ENCODE measurements at places on chromosomes 2 and 18.
A peak's percentile ranks its signal among the peaks of the same experiment; 100 is the strongest.

DNA sequence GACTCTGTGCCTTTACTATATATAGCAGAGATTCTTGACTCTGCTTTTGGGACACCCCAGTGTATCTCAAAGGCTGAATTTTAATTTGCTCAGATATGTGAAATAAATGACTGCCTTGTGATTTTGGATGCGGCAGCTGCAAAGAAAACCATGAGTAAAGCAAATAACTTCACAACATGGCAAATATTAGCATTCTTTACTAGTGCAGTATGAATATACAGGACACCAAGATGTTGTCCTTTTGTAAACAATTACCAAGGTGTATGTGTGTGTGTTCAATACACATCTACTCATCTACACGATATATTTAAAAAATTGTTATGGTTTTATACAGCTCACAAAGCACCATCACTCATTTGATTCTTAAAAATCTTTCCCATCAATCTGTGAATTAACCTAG lies 70.6 kb upstream of the TCF4 start:
- DNase-seq, result no peak

DNA sequence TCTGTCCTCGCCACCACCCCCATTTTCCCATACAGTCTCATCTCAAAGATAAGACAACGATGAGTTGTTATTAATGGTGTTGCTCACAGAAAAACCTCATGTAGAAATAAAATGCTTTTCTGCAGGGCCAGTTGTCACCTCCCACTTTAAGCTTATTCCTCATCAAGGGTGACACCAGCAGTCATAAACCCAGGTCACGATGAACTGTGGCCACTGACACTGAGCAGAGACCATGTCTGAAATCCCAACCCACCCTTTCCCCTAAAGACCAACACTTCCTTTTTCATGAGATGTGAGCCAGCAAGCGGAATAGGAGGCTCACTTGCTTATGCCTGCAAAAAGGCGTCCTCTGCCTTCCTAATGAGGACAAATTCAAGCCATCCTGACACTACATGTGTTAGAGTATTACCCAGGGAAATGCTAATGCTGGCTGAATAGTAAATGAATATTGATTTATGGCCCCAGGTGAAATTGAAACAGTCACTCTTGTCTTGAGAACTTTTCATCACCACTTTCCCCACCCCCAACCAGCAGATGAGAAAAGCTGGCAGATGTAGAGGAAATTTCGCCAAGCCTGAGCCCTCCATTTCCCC lies 228.4 kb downstream of the MGAT5 start:
- DNase-seq, result no peak

DNA sequence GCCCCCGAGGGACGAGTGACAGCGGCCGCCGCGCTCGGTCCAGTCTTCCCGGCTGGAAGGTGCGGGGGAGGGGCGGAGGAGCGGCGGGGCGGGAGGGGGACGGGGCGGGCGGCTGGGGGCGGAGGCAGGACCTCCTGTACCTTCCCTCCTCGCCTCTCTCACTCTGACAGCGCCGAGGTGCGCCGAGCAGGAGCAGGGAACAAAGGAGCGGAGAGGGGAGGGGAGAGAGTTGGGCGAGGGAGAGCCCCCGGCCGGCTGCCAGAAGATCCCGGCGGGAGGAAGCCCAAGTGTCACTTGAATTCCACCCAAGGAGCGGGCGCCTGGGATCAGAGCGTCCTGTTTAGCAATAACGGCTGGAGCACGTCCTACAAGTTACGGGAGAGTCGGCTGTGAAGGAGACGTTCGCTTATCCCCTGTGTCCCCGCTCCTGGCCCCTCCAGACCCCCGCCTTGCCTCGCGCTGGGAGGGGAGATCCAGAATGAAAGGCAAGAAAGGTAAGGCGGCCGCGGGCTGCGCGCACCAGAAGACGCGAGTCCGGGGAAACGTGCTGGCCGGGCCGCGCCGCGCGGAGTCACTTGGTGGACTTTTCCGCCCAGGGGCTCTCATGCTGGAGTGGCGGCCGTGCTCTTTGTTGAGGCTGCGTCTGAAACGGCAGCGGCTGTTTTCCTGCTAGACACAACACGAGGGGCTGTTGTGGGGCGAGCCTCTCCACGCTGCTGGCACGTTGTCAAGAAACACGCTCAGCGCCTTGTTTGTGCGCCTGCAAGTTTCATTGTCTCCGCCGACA lies at the start of gene TGIF1:
Gene TGIF1, plus strand, starts transcription at position 161 of the 787 bp plus-strand sequence. Its CDS starts 318 bp downstream, at position 479.
- DNase-seq, result peak; percentile 87

GRCh38 chr18:48914581-48915251 lies 36.0 kb downstream of the SMAD7 start:
- no peak for DNase-seq

GRCh38 chr2:27461118-27461517 lies 18.9 kb downstream of the KRTCAP3 start:
- no peak for DNase-seq

- DNase-seq, result no peak
Measured at GRCh38 chr2:10733566-10733925, 12.1 kb downstream of the ATP6V1C2 start.

GRCh38 chr2:137411585-137411984 lies 552.7 kb upstream of the HNMT start:
- DNase-seq, result no peak

- no peak for DNase-seq
Measured at GRCh38 chr2:239516954-239517305, 116.1 kb upstream of the HDAC4 start.

DNA sequence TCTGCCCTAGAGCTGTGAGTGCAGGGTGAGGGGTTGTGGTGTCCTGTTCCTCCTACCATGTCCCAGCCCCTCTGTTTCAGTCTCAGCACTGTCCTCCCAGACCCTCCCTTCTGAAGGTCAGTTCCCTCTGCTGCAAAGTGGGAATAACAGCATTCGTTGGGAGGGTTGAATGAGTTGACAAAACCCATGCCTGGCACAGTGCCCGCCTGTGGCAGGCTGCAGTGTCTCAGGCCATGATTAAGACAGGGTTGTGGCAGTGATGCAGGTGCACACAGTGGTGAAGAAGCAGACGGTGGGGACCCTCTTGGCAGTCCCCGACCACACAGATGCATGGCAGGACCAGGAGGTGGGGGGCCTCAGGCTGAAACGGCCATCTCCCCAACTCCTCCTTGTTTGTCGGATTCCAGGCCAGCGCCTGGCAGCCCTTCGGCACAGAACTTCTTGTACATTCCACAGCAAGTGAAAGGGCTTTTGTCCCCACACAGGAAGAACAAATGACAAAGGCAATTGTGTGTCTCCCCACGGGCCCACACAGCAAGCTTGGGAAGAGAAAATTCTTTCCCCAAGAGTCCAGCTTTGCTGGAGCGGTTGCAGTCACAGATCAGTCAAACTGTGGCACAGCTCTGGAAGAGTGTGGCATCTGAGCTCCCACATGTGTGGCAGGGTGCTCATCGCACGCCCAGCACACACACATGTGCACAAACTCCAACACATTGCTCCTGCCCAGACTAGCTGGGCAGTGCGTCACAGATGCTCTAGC lies 92.0 kb upstream of the MSH2 start:
- DNase-seq, result peak; percentile 42

- no peak for DNase-seq
Measured at GRCh38 chr2:70360661-70361270, 58.9 kb upstream of the FAM136A start.

- DNase-seq, result no peak
Measured at GRCh38 chr2:149399934-149400615, 69.7 kb downstream of the LYPD6 start.

DNA sequence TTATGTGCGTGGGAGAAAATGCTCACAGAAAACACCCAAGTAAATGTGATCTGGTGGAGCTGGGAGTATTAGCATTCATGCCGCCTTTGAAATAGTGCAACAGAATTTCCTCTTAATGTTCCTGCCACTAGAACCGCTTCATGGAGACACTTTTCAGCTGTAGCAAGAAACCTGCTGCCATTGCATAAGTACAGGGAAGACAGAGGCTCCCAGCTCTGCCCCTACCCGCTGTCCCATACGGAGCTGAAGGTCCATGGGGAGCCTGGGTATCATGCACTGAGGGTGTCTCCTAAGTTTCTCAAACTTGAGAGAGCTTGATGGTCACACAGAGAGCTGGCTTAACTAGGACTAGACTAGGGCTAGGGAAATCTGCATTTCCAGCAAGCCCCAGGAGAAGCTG lies 49.6 kb downstream of the CRIM1 start:
- no peak for DNase-seq

DNA sequence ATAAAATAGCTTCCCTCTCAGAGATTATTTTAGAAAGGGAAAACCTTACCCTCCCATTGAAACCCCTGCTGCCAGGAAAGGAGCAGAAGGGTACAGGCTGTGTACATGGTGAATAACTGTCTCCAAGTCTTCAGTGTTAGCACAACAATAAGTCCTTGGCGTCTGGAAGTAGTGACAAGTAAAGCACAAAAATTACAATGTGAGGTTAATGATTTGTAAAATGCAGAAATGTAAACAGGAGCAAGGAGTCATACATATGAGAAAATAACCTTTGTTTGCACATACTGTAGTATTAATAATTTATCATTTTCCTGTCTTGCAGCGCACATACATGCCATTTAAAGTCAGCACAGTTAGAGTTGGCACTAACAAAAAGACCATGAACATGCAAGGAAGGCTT lies 40.5 kb downstream of the ABHD3 start:
- no peak for DNase-seq

- no peak for DNase-seq
Measured at GRCh38 chr2:144935191-144935590, 415.3 kb upstream of the ZEB2 start.

DNA sequence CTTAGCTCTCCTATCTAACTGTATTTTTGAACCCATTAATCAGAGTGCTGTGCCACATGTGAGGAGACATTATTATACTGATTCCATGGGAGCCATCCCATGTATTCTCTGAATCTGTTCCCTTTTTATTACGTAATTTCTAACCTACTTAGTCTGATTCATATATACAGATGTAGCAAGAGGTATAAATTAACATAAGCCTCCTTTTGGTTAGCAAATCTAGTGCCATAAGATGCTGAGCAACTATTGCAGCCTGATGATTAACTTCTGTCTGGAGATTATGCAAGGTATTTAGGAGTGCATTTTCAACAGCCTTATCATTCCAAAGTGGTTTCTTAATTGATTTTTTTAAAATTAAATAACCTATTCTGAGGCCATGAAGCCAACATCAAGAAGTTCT lies 114.1 kb upstream of the MSH2 start:
- no peak for DNase-seq

DNA sequence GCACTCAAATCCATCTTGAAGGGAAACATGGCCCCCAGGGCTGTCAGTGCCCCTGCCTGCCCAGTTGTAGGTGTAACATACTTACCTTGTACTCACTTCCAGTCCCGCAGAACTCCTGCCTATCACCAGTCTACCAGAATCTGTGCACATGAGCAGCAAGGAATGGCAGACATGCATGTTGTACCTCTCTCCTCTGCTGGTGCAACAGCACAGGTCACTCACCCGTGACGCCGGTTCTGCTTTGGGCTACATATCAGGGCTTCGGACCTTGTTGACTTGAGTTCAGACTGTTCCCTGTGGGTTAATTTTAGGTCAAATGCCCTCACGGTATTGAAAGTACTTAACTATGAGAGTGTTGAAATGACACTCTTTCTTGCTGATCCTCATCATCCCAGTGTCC lies 215.7 kb downstream of the TPGS2 start:
- no peak for DNase-seq

GRCh38 chr2:180495606-180496005 lies 484.8 kb upstream of the UBE2E3 start:
- no peak for DNase-seq

DNA sequence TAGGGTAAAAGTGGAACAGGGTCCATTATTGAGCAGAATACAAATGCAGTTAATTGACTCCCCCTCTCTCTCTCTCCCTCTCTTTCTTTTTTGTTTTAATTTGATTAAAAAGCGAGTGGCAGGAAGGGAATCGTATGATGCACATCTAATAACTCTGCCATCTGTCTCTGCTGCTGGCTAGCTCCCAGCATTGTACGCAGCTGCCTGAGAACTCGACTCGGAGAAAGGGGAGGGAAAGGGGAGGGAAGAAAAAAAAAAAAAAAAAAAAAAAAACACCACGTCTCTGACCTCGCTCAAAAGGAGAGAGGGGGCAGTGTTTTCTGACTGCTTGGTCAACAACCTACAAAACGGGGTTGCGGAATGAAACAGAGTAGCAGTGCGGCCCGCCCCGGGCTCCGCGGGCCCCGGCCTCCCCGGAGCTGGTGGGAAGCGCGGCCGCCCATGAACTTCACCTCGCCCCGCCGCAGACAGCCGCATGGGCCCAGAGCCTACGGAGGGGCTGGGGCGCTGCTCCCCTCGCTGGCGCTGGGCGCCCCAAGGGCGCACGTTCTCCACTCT lies 265.7 kb downstream of the TCF4 start:
- DNase-seq, result peak; percentile 86

DNA sequence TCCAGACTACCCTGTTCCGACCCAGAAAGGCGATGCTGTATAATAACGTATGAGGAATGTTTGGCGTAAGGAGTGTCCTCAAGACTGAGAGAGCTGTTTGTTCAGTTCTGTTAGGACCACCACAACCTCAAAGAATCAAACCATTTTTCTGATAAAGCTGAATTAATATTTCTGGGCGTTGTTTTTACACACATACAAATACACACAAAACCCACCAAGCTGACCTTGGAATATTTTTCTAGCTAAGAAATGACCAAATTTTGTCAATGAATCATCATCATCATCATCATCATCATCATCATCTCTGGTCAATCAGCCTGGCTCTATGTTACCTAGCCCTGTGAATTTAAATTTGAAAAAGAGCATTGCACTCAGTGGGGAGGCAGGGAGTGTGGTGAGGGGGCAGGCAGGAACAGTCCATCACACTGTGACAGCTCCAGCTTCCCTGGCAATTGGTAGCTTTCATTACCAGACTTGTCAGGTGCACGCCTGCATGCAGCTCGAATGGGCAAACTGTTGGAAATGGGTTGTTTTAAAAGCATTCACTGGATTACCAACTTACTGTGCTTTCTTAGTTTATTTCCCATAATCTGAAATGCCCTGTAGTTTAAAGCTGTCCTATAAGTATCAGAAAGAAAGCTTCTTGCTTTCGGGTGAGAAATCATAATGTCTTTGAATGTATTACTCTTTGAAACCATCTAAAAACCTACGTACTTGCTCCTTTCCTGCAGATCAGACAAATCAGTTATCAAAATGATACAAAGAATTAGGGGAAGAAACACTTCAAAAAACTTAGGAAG lies 6.9 kb upstream of the POU3F3 start:
- DNase-seq, result no peak

DNA sequence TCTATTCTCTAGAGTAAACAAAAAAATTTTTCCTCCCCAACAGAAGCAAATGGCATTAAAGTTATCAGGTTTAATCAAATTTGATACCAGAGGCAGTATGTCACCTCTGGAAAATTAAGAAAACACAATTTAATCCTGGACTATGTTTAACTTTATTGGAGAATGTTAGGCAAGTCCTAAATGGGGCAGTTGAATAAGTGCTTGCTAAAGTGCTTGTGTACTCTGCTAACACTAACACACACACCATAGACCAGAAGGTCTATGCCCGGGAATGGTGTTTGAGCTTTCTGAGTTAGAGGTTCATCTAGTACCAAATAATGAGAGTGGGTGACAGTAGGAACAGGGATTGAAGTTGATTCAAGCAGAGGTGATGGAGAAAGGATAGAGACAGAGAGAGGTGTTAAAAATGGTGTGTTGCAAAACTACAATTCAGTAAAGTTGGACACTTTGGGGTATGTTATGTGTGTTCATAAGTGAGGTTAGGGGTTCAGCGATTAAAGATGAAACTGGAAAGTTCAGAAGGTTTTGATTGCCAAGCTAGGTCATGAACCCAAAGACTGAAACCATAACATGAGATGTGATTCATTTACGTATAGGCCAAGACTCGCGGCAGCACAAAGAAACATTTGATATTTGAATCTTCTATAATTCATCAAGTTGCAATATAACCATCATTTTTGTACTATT lies 40.5 kb upstream of the PEX13 start:
- no peak for DNase-seq

All from C1 segment of cervical spinal cord (tissue), 14 donors.